ENCODE measurements at places on chromosomes 16 and 17. TPM values are rescaled to one million over a fixed set of nuclear protein-coding genes. Genes with fewer than 3 reads are reported as not detected.

DNA sequence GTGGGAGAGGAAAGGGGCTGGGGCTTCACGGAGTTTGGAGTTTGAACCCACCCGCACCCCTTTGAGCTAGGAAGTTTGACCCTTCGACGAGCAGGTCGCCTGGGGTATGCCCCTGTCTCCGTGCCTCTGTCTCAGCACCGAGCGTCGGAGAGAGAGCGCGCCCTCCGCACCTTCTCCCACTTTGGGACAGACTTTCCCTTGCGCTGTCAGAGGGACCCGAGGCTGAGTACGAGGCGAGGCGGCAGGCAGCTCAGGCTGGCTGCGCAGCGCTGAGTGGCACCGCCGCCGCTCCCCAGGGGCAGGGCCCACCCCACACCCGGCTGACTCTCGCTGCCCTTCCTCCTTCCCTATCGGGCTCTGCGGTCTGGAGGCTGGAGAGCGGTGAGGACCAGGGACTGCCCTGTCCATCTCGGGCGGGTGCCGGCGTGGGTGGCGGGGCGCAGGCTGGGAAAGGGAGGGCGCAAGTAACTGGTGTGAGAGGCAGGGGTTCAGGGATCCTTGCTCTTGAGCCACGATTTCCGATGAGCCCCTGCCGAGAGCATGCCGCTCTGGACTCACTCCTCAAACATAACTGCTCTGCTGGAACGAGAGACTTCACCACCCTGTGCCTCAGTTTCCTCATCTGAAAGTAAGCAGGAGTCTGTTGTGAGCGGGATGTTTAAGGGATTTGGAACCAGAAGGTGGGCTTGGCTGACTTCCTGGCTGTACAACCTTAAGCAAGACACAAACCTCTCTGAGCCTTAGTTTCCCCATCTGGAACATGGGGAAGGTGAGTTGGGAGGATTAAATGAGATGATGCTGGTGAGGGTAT lies 981 bp downstream of the BEAN1 start:
- H3K36me3 ChIP-seq = no peaks in the 10 kb centered on the region
- peak; percentile 62 for DNase-seq
- no peaks in the 10 kb centered on the region for H3K4me1 ChIP-seq

GRCh38 chr16:20740901-20741521 lies 607 bp downstream of the THUMPD1 start:
- peaks cover 3% of the 10 kb centered on the region for H3K4me1 ChIP-seq
- H3K27ac ChIP-seq = peak overlapping the region; percentile 91
- H3K36me3 ChIP-seq = peaks cover 7% of the 10 kb centered on the region
- peak overlapping the region; percentile 66 for H3K4me3 ChIP-seq

CEP20 gene
- 21.3 TPM for total RNA-seq

OMG gene
- 0.65 TPM for total RNA-seq

PABPN1L gene
- total RNA-seq = not detected

DNA sequence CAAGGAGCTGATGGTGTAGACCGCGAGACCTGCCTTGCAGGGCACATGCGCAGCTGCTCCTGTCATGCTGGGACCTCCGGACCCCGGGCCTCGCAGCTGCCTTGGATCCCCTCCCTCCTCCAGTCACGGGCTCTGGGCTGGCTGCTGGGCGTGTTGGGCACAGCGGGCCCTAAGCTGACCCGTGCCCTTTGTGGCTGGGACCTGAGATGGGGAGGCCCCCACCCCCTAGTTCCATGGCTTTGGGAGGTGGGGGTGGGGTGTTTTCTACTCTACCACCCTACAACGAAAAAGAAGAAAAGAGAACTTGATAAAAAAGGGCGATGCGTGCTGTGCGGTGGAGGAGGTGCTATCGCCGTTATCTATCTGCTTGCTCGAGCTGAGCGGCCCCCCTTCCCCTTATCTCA lies 14.5 kb downstream of the ZFPM1 start:
- H3K4me1 ChIP-seq = no peaks in the 10 kb centered on the region
- no peak for DNase-seq
- no peaks in the 10 kb centered on the region for H3K27me3 ChIP-seq

DNA sequence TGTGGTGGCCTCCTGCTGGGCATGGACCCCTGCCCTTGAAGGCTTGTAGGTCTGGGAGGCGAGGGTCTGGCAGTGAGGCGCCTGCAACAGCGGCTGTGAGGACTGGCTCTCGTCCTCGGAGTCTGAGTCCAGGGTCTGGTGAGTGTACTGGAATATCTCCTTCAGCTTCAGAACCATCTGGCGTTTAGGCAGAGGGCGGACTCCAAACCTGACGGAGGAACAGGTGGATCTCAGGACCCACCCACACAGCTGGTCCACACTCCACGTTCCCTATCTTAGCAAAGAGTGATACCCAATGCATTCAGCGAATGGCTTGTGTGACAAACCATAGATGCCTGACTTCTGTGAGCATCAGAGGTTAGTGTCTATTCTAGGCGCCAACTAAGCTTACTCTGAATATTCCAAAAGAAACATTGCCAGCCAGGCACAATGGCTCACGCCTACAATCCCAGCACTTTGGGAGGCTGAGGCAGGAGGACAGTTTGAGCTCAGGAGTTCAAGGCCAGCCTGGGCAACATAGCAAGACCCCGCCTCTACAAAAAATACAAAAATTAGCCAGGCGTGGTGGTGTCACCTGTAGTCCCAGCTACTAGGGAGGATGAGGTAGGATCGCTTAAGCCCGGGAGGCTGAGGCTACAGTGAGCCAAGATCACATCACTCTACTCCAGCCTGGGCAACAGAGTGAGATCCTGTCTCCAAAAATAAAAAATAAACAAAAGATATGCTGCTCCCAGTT lies 6.3 kb upstream of the NLRC3 start:
- no peaks in the 10 kb centered on the region for H3K4me1 ChIP-seq
- no peak for DNase-seq

SPATA22 gene
- total RNA-seq = 1.4 TPM

DNA sequence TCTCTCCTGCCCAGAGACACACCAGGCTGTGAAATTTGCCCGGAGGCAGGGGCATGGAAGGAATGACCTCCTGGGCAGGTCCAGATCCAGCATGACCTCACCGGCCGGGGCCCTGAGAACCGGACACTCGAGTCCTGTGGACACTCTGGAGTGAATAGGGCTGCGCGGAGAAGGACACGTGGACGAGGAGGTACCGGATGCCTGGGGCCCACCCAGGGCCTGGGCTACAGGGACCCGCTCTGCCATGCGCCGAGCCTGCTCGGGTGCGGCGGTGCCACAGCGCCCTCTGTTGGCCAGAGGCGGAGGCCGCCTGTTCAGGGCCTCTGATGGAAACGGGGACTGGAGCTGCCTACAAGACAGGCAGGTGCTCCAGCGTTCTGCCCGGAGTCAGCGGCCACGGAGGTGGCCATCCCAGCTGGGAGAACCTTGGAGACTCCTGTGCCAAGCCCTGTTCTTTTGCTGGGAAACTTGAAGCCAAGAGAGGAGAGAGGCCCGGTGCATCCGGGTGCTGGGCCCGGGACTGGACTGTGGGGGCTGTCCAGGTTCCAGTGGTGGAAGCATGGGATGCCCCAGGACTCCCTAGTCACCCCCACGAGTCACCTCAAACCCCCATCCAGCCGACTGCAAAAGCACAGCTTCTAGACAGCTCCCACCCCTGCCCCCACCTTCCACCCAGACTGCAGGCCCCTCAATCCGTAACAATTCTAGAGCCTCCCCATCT lies 19.3 kb upstream of the NXPH3 start:
- H3K36me3 ChIP-seq = no peaks in the 10 kb centered on the region
- H3K27ac ChIP-seq = no peak overlapping the region
- peak; percentile 94 for DNase-seq
- H3K4me3 ChIP-seq = no peak overlapping the region
- no peaks in the 10 kb centered on the region for H3K4me1 ChIP-seq

TNFRSF17 gene
- total RNA-seq = not detected

KCNH6 gene
- not detected for total RNA-seq
